ENCODE measurements at places on chromosomes 3 and 15. TPM values are rescaled to one million over a fixed set of nuclear protein-coding genes. Genes with fewer than 3 reads are reported as not detected.

DNA sequence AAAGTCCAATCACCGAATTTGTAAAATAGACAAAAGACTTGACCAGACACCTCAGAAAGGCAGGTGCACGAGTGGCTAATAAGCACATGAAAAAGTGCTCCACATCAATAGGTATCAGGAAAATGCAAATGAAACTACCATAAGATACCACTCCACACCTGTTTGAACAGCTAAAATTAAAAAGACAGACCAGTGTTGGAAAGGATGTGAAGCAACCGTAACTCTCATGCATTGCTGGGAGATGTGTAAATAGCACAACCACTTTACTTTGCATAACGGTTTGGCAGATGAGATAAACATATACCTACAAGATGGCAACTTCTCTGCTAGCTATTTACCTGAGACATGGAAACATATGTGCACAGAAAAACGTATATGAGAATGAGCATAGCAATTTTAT, 56.9 kb downstream of the CADPS start:
- DNase-seq = no peak

DNA sequence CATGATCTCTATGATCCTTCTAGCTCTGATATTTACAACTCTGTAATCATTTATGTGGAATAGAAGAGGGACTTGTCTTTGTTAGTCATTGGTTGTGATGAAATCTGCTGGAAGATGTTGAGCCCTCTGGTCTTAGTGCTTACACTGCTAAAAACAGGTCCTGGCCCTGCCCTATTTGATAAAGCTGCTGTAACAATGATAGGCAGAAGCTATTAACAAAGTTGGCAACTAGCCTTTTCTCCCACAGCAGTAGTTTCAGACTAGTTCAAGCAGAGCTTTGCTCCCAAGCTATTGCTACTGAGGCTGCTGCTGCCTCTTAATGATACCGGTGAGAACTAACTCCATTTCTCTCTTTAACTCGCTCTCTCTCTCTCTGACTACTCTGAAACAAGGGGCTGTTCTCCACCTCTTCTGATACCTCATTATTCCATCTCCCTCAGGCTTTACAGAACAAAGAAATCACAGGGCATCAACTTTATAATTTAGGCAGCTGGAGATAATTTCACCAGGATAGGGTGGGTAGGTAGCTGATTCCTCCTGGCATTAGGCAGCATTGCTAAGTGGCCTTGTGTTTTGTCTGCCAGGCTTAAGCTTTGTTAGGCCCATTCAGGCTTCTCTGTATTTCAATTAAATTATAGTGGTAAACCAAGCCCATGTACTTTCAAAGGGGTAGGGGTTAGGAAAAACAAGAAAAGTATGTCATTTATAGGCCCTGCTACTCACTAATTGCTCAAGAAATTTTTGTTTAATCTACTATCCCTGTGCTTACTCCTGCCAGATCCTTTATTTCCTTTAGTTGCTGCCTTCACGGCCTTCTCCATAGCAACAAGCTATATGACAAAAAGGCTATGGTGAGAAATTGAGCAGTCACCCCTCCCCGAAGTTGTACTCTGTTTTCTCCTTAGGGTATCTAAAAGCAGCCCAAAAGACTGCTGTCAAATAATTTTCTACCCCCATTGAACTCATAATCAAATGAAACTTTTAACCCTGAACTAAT, 139.6 kb downstream of the RBPMS2 start:
- DNase-seq = no peak

DNA sequence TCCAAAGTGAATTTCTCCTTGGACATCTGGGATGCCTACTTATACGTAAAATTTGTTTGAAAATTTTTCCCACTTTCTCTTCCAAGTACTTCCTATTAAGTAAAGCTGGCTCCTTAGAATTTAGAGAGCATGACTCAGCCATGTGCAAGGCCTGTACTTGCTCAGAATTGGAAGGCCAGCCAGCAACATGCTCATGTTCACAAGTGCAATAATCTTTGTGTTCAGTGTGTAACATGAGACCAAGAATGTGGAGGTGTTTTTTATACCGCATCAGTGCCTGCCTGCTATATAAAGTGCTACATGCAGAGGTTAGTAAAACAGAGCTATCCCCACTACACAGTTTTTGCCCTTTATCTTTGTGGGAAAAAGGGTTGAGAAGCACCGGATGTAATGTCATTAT, 151.9 kb upstream of the FEZF2 start:
- no peak for DNase-seq

DNA sequence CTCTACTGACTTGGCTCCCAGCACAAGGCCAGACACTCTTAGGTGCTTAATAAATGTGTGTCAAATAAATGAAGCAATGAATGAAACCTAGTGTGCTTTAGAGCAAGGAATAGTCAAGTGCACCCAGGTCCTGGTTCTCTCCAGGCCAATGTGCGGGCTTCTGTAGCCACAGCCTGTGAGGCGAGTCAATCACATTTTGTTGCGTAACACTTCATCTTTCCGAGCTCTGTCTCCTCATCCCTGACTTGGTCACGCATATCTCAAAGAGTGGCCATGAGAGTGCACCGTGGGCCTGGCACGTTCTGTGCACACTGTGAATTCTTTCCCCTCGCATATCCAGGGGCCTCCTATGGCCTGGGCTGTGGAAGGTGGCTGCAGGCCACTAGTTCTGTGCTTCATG, 11.4 kb upstream of the SH3GL3 start:
- no peak for DNase-seq

DNA sequence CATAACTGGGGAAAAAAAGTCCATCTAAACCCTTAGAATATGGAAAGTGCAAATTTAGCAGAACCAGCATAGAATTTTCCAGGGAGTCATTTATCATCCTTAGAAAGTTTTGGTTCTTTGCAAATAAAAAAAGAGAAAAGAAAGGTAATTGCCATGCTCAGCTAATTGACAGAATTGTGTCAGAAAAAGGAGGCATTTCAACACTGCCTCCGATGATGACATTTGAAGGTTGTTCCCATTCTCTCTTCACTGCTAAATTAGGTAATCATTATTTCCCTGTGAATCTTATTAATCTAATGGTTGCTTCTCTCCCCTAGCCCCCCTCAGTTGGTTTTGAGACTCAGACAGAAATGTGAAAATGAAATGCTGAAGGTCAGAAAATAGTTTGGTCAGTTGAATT, 139.2 kb downstream of the PDCD6IP start:
- no peak for DNase-seq

GRCh38 chr3:17645074-17645698, 97.2 kb downstream of the TBC1D5 start:
- DNase-seq = no peak

GRCh38 chr3:31968369-31968926, 12.6 kb downstream of the OSBPL10 start:
- no peak for DNase-seq

DNA sequence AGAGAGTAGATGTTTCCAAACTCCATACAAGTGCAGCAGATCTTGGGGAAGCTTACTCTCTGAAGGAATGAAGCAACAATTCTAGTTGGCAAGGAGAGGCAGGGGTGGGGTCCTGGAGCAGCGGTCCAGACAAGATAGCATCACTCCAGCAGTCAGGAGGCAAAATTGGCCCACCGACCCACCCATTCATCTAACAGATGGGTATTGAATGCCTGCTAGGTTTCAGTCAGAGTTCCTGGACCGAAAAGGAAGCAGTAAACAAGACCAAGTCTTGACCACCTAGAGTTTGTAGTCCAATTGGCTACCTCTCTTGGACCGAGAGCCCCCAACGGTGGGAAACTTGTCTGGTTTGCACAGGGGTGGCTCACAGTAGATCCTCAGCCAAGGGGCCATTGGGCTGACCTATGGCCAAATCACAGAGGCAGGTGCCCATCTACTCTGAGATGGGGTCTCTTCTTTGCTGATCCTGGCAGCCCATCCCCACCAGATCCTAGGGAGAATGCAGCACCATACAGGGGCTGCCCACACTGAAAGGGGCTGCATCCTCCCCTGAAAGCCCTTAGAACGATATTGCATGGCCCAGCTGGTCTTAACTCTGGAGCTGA, 74.3 kb downstream of the CORO2B start:
- peak; percentile 38 for DNase-seq

- no peak for DNase-seq
Measured at GRCh38 chr3:12303534-12303933, 14.7 kb downstream of the PPARG start.

- DNase-seq = no peak
Measured at GRCh38 chr15:80844011-80844732, 65.0 kb downstream of the CEMIP start.

GRCh38 chr3:69033470-69033869, 18.7 kb downstream of the TMF1 start:
- no peak for DNase-seq

DNA sequence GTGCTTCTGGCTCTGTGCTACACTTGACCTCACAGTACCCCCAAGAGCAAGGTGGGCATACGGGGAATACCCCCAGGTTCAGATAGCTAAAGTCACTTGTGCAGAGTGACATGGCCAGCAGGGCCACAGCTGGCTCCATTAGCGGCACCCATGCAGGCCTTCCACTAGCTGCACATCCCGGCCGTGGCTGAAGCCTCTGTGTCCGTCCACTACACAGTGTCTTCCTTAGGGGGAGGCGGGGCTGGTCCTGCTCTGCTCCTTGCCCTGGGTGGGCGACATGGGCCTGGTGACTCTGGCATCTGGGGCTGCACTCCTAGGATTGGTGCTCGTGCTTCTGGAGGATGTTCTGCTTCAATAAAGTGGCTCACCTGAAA, 169.1 kb upstream of the IQSEC1 start:
- DNase-seq = no peak

DNA sequence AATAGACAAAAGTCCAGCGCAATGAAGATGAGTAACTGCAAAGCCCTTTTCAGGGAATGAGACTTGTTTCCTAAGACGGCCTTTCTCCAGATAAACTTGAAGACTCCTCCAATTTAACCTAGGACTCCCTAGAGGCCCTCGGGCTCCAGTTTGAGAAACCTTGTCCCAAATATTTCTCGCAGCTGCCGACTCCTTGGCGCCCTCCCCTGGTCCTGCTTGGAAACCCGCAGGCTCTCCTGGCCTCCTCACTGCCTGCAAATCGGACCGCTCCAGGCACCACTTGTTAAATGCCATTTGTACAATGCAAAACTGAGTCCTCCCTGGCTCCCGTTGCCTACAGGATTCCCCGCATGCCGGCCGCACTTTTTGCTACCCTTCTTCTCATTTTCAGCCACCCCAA, 36.8 kb downstream of the MUC4 start:
- peak; percentile 77 for DNase-seq

- DNase-seq = no peak
Measured at GRCh38 chr3:162366166-162366766, 869.7 kb downstream of the OTOL1 start.

DNA sequence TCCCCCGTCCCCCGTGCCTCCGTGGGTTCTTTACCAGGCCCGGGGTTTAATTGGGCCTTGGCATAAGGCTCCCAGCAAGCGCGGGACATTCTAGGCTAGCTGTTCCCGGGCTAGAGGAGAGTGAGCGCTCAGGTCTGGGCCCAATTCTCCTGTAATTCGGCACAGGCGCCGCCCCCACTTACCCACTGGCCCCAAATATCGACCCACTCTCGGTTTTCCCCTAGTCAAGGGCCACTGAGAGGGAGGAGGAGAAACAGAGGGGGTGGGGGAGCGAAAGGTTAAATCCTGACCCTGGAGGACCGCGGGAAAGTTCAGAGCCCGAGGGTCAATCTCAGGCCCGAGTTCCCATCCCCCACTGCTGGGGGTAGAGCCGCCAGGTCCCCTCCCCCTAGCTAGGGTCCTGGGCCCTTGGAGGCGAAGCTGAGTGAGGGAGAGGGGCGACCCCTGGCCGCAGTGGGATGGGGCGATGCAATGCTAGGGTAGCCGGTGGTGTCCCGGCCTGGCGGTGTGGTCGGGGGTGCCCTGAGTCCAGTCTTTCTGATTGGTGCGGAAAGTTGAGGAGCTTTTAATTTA, 8.5 kb upstream of the ONECUT1 start:
- no peak for DNase-seq

- no peak for DNase-seq
Measured at GRCh38 chr15:69744391-69745162, 292.0 kb downstream of the RPLP1 start.

The SPATA12 gene
- not detected for total RNA-seq

The DUOXA2 gene
- total RNA-seq = not detected

The C3orf49 gene
- not detected for total RNA-seq

The IGSF10 gene
- 0.83 TPM for total RNA-seq

The MEGF11 gene
- not detected for total RNA-seq

The CLK3 gene
- total RNA-seq = 53.1 TPM

The CLDN16 gene
- not detected for total RNA-seq

The PPP2R3A gene
- total RNA-seq = 82.8 TPM

All from cardiac septum (tissue), 1 donor.